ENCODE measurements at places on chromosomes 6 and 20. TPM values are rescaled to one million over a fixed set of nuclear protein-coding genes. Genes with fewer than 3 reads are reported as not detected.

GRCh38 chr6:107820338-107821261, 3.5 kb downstream of the SCML4 start:
- DNase-seq, result no peak
- peak overlapping the region; percentile 17 for H3K4me3 ChIP-seq
- peaks cover 28% of the 10 kb centered on the region for H3K27me3 ChIP-seq
- no peak overlapping the region for H3K27ac ChIP-seq
- H3K4me1 ChIP-seq, result no peaks in the 10 kb centered on the region

MUC22 gene
- total RNA-seq, result 0.44 TPM

GRCh38 chr6:108736002-108736361, 112.2 kb upstream of the ARMC2 start:
- H3K27ac ChIP-seq, result no peak overlapping the region
- H3K27me3 ChIP-seq, result no peaks in the 10 kb centered on the region
- no peak overlapping the region for H3K4me3 ChIP-seq
- no peak for DNase-seq

DNA sequence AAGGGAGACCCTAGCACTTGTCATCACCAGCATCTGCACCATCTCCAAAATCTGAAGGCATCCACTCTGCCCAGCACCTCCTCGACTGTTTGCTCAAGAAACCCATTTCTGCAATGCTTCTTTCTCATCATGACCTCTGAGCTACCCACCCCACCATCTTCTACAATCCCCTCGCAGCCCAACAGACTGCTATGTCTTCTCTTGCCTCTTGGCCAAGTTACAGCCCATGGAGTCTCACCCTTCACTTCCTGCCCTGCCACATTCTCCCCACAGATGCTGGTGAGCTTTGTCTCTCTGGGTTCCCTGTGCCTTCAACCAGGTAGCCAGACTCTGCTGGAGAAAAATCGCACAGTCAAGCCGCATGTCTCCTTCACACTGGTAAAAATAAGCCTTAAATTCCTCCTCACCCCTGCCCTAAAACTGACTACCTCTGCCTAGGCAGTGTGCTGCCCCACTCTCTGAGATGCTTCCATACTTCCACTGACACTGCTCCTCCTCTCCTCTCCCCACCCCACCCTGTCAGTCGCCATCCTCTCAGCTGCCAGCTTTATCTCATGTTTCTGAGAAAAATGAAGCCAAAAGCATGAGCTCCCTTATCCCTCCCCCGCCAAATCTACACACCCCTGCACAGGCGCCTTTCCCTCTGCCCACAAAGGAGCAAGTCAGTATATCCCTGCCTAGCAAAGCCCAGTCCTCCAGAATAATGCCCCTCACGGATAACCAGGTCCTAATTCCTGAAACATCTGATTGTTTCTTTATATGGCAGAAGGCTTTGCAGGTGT, 2.3 kb upstream of the TXNDC5 start:
- H3K27ac ChIP-seq, result no peak overlapping the region
- no peaks in the 10 kb centered on the region for H3K27me3 ChIP-seq
- no peak for DNase-seq
- no peaks in the 10 kb centered on the region for H3K36me3 ChIP-seq

SLC17A4 gene
- not detected for total RNA-seq

- DNase-seq, result no peak
- peak overlapping the region; percentile 90 for H3K27ac ChIP-seq
- no peaks in the 10 kb centered on the region for H3K27me3 ChIP-seq
- H3K36me3 ChIP-seq, result peaks cover under 1% of the 10 kb centered on the region
- peaks cover 37% of the 10 kb centered on the region for H3K4me1 ChIP-seq
- peak overlapping the region; percentile 73 for H3K4me3 ChIP-seq
These were observed 3.7 kb upstream of the TAF8 start for GRCh38 chr6:42046464-42047212.

DNA sequence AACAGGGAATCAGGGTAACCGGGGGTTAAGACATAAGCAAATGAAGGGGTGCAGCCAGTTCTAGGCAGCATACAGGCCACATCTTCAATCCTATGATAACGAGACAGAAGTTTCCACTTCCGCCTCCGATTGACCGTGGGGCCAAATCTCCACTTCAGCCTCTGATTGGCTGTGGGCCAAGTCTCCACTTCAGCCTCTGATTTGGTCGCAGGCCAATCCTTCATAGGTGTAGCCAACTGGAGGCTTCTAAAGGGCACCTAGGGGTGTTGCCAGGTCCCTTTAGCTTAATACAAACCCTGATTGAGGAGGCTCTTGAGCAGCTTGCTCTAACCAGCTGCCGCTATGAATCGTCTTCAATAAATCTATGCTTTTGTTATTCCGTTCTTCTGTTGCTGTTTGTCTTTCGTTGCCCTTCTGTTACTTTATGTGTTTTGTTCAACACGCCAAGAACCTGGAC, 2.1 kb upstream of the ERGIC3 start:
- DNase-seq, result no peak
- H3K4me3 ChIP-seq, result no peak overlapping the region
- H3K27ac ChIP-seq, result no peak overlapping the region

GLP1R gene
- total RNA-seq, result 0.25 TPM

DNA sequence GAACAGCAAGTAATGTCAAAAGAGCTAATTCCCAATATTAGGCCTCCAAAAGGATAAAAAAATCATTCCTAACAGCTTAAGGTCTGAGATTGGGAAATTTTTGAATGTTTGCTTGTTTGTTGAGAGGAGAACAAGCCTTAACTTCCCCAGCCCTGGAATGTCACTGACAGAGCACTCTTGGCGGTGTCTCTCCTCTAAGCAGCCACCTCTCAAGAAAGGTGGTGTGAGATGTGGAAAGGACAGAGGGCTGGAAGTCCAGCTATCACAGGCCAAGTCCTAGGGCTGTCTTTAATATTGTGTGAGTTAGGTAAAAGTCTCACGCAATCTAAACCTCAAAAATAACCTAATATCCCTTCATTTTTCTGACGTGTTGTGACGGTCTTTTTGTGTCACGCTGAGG, 101.6 kb downstream of the MTFR2 start:
- no peak overlapping the region for H3K4me3 ChIP-seq
- H3K27me3 ChIP-seq, result no peaks in the 10 kb centered on the region
- H3K27ac ChIP-seq, result no peak overlapping the region
- no peaks in the 10 kb centered on the region for H3K4me1 ChIP-seq

WFDC2 gene
- total RNA-seq, result 4.7 TPM

- no peak overlapping the region for H3K4me3 ChIP-seq
- DNase-seq, result no peak
- no peak overlapping the region for H3K27ac ChIP-seq
- H3K36me3 ChIP-seq, result no peaks in the 10 kb centered on the region
- no peaks in the 10 kb centered on the region for H3K27me3 ChIP-seq
- no peaks in the 10 kb centered on the region for H3K4me1 ChIP-seq
These were observed 52.1 kb downstream of the RIPOR2 start for GRCh38 chr6:24883618-24884017.

BFSP1 gene
- 0.71 TPM for total RNA-seq

DNA sequence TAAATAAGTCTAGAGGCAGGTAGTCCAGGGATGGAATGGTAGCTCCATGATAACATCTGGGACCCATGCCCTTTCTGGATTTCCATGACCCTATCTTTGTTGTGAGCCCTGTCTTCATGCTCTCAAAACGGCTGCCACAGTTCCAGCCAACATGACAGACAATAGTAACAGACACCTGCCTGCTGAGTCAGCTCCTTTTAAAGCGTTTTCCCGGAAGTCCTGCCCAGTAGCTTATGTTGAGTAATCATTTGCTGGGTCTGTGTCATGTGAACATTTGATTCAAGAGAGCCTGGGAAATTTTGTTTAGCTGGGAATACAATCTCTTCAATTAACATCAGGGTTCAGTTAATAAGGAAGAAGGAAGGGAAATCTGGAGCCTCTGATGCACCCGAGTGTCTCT, 262.2 kb upstream of the SULF2 start:
- no peaks in the 10 kb centered on the region for H3K36me3 ChIP-seq
- DNase-seq, result no peak

DNA sequence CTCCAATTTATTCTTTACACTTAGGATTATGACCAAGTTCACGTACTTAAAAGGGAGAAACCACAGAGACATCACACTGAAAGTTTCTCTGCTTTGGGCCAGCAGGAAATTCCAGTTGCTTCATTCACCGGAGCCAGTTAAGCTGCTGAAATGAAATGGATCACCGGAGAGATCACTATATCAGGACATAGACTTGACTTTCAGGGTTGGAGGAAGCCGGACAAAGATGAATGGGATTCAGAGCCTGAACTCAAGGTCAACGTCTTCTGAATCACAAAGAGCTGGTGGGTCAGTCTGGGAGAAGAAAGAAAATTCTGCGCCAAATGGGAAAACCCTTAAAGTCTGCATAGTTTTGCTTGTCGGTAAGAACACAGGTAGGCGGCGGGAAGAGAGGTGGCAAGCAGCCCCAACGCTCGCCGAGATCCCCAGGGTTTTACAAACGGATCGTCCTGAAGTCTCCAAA, 81.9 kb upstream of the CCDC28A start:
- peaks cover 8% of the 10 kb centered on the region for H3K4me1 ChIP-seq
- peak overlapping the region; percentile 80 for H3K4me3 ChIP-seq
- no peaks in the 10 kb centered on the region for H3K27me3 ChIP-seq
- no peak for DNase-seq

DNA sequence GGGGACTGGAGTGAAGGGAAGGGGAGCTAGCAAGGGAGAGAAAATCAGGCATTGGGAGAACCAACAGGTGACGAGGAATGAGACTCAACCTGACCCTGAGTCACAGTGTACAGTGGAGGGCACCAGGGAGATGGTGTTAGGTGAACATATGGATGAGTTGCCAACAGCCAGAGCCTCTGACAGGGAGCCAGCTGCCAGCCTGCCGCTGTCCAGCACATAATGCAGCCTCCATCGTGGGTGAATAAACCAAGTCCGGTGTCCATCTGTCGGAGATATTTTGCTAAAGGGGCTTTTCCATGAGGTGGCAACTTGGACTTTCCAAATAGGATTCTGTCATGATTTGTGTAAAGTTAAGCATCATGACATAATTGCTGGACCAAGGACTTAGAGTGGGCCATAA, 88.1 kb downstream of the CDH4 start:
- no peaks in the 10 kb centered on the region for H3K36me3 ChIP-seq
- no peak overlapping the region for H3K27ac ChIP-seq
- peaks cover 3% of the 10 kb centered on the region for H3K27me3 ChIP-seq

CST4 gene
- total RNA-seq, result not detected

DNA sequence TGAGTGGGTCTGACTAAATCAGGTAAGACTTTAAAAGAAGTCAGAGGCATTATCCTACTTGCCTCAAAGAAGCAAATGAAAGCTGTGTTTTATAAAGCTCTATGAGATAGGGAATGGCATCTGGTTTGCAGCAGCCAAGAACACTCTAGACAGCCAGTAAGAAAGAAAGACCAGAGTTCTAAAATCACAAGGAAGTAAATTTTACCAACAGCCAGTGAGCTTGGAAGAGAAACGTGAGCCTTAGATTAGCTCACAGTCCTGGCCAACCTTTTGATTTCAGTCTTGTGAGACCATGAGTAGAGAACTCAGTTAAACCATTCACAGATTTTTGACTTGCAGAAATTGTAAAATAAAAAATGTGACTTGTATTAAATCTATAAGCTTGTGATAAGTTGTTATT, 693.0 kb downstream of the EYS start:
- H3K4me1 ChIP-seq, result no peaks in the 10 kb centered on the region
- H3K4me3 ChIP-seq, result no peak overlapping the region
- H3K27me3 ChIP-seq, result no peaks in the 10 kb centered on the region
- H3K36me3 ChIP-seq, result no peaks in the 10 kb centered on the region
- no peak overlapping the region for H3K27ac ChIP-seq

GRCh38 chr20:45257161-45257560, 2.8 kb upstream of the SLPI start:
- no peak overlapping the region for H3K27ac ChIP-seq
- no peak for DNase-seq
- peaks cover 22% of the 10 kb centered on the region for H3K27me3 ChIP-seq
- H3K4me1 ChIP-seq, result no peaks in the 10 kb centered on the region
- H3K4me3 ChIP-seq, result no peak overlapping the region
- no peaks in the 10 kb centered on the region for H3K36me3 ChIP-seq

DNA sequence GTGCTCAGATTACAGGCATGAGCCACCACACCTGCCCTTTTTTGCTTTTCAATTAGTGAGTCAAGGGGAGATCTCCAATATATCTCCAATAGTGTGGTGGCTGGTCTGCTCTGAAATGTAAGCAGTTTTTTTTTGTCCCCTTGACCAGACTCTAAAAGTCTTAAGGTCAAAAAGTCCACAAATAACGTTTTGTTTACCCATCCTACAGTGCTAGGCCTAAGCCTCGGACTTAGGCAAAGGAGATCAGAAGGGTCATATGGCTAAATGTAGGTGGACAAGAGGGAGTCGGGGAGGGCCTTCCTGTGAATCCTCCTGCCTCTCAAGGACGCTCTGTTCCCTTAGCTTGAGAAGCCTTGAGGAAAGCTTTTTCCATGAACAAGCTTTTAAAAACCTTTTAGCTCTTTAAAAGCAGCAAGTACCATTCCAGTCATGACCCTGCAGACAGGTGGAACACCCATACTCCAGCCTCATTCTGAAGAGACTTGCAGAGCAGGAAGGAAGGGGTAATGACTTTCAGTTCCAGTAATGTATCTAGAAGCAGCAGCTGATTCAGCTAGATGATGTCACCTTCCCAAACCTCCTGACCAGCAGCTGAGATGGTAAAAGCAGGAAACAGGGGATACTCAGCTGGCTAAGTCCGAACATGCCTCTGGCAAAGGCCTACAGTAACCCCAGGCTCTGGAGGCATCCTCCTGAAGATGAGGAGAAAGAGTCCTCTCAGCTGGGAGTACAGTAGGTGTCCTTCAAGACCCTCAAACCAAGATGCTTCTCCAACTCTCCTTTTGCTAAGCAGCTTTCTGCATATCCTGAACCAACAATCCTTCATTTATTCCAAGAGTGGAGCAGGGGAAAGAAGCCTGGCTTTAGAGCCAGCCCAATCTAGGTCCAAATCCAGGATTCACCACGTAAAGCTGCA, 23.6 kb downstream of the BCL2L1 start:
- peak overlapping the region; percentile 79 for H3K27ac ChIP-seq
- peaks cover 58% of the 10 kb centered on the region for H3K4me1 ChIP-seq
- no peak for DNase-seq
- H3K27me3 ChIP-seq, result no peaks in the 10 kb centered on the region

DNA sequence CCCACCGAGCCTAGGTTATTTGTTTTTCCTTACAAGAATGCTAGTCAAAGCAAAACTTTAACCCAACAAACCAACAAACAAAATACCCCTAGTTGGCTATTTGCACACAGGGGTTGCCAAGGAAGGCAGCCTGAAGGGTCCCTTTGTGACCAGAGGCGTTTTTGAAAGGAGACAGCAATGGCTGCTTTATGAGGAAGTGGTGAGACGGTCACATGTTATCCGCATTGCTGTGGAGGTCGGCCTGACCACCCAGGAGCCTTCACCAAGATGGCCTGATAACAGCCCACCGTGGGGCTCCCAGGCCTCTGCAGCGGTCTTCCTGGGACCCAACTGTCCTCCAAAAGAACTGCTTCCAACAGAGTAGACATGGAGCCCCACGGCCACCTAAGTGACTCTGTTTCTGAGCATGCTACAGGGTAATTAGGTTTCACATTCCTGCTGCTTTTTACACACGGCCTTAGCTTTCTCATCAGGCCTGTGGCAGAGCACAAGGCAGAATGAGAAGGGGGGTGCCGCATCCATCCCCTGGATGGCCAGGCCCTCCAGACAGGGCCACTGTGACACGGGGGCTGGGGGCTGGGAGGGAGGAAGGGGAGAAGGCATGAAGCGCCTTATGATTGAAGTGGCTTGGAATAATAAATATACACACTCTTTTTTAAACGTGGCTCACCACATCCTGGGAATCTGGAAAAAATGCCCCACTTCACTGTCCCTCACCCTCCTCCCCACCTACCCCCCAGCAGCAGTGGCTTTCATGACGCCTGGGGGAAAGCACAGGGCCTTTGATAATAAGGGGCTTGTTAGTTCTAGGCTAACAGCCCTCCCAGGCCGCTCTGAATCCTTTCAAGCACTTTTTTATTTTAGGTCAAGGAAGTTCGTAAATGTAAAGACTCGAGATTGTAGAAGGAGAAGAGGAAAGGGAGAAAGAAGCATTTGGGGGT, 86.0 kb downstream of the CLIC5 start:
- peak overlapping the region; percentile 22 for H3K27ac ChIP-seq
- H3K4me3 ChIP-seq, result no peak overlapping the region
- DNase-seq, result no peak
- no peaks in the 10 kb centered on the region for H3K27me3 ChIP-seq

All from heart left ventricle (tissue), 16 donors.